SK-N-DZ (cell line): ENCODE measurements at places on chromosomes 16 and 17.

GRCh38 chr17:72005332-72006163 lies 115.3 kb upstream of the SOX9 start:
- DNase-seq, result no peak

GRCh38 chr17:73516431-73516830 lies 127.8 kb downstream of the SDK2 start:
- DNase-seq, result no peak

DNA sequence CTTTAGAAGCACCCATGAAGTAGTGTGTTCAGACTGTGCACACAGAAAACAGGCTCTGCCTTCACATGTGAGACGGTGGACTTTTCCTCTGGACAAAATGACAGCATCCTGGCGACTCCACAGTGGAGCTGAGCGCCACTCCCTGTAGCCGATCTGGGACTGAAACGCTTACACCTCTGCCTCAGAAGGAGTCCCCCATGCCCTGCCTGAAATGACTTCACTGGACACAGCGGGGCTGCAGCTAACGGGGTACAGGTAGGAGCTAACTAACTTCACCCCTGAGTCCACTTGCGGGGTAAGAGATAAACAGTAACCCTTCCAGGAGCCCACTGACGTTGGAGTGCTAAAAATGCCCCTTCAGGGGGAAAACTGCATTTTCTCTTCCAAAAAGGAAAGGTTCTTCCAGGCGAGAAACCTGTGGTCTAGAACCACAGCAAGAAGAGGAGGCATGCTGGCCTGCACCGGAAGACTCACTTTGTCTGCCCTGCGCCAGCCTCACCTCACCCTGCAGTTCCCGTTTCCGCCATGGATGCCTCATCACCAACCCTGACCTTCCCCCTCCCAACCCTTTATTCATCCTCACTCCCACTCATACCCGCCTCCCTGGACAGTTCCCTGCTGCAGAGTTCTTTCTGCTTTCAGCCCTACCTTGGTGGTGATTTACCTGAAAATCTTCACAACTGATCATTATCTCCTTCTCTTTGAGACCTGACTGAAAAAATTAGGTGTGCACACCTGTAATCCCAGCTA lies 19.4 kb upstream of the ENDOV start:
- no peak for DNase-seq

- no peak for DNase-seq
These were observed 87.8 kb downstream of the MARCHF10 start for GRCh38 chr17:62720126-62720850.

DNA sequence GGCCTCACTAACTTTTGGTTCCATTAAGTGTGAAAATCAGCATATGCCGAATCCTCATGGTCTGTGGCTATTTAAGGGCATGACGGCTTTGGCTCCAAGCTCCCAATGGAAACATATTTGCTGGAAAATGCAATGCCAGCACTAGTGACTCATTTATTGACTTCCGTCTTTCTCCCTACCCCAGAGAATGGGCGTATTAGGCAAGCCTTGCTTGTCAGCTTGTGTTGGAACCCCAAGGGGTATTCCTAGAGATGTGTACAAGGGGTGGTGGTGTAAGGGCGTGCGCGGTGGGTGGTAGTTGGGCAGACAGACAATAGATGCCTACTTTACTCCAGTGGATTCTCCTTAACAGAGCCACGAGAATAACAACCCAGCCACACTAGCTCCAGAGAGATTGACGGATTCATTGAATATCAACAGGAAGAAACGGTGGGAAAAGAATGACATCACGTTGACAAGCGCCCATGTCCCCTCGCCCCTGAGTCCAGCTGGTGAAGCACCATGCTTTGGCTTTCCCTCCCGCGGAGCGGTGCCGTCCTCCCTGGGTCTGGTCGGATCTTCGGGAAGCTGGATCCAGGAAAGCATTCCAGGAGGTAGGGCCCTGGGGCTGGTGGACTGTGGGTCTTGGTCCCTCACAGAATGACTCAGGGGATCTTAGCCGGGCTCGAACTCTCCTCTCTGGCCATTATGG lies 10.3 kb downstream of the CD300LB start:
- DNase-seq, result no peak

- DNase-seq, result peak; percentile 74
These were observed 216.4 kb upstream of the CIBAR2 start for GRCh38 chr16:85328676-85329058.

DNA sequence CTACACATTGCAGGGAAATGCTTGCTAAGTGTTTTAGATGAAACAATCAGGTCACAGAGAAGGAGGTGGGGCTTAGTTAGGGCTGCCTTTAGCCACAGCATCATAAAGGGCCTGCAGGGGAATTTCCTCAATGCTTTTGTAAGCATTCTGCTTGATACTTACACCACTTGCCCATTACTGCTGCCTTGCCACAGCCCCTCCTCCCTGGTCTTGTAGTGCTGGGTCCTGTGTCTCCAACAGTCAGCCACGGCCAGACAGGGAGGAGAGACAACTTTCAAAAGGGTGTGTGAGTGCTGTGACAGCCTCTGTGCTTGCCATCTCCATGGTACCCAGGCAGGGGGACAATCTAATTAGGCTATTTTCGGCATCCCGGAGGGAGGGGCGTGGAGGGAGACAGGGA lies 111.2 kb downstream of the SHISA9 start:
- peak; percentile 36 for DNase-seq
